ENCODE measurements at places on chromosomes 6 and 20.

- no peak for DNase-seq
Measured at GRCh38 chr20:40258931-40259330, 430.1 kb downstream of the MAFB start.

GRCh38 chr6:144895313-144896278 is 610.5 kb downstream of the UTRN start:
- no peak for DNase-seq

DNA sequence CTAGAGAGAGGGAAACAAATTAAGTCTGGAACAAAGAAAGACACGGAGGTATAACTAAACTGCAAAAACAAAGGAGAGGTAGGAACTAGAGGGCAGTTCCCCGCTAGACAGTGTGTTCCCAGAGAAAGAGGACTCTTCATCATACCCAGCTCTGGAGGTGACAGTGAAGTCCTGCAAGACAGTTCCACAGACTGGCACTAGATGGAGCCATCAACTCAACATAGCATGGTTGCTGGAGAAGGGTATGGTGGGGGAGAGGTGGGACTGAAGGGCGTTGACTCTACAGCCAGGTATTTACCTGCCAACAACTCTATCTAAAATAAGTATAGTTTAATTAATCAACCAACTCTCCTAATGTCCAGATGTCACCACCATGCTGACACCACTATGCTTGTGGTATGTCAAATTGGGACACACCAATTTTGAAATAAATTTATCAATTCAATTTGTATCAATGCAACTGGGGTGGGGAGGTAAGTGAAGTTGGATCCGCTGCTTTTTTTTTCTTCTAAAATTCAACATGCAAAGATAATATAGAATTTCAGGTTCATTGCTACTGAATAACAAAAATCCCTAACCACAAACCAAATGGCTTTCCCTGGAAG is 9.7 kb downstream of the BACH2 start:
- DNase-seq: peak; percentile 74

- DNase-seq: no peak
Measured at GRCh38 chr20:44866703-44867335, 18.7 kb upstream of the YWHAB start.

DNA sequence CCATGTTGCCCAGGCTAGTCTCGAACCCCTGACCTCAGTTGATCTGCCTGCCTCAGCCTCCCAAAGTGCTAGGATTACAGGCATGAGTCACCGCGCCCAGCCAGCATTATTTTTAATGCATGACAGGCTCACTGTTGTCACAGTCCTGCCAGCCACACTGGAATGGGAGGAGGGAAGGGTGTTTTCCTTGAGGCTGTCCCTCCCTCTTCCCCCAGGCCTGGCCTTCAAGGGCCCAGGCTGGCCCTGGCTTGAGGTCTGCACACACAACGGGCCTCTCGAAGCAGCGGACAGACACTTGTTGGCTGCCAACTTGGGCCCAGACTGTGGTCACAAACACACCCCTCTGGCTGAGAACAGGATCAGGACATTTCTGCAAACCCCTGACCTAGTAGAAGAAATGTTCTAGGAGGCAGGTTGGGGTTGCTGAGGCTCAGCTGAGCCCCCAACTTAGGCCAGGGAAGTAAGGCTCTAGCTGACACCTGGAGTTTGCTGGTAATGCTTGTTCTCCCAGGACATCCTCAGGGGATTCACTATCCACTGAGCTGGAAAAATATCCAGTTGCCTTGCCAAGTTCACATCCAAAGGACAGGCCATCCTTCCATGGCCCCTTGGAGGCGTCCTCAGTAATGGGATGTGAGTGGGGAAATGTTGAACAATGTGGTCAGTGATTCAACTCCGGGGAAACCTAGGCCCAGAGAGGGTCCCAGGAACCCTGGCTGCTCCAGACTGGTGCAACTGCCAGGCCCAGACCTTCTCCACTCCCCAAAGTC is 9.9 kb downstream of the SNTA1 start:
- DNase-seq: no peak

DNA sequence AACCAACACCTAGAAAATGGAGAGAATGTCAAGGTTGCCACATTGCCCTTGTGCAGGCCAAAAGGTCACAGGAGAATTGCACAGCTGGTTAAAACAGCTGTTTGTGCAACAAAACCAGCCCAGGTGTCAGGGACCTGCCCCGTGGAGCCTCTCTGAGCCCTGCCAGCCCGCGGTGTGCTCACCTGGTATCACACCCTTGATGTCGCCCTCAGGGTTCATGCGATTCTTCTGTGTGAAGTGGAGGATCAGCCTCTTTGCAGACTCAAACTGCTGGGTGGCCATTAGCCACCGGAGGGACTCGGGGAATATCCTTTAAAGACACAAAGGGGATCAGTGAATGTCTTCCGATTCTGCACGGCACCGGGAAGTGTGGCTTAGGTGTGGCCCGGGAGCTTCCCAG is 39.2 kb downstream of the PSMG4 start:
- no peak for DNase-seq

GRCh38 chr20:51910321-51911050 is 108.2 kb upstream of the SALL4 start:
- peak; percentile 90 for DNase-seq

DNA sequence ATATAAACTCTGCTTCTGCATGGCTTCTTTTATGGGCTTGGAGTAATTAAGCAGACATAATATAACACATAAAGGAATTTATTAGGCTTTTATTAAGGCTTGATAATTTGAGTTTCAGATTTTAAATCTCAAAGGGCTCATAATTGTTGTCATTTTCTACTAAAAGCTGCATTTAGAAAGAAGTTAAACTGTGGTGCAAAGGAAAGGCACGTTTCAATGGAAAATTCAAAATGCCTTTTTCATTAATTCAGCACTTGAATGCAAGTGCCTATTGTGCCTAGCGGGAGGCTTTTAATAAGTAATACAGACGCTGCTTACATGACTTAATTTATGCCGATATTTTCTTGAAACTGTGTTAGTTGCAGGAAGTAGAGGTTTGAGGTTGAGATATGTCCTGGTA is 431.8 kb upstream of the SOX4 start:
- DNase-seq: no peak

DNA sequence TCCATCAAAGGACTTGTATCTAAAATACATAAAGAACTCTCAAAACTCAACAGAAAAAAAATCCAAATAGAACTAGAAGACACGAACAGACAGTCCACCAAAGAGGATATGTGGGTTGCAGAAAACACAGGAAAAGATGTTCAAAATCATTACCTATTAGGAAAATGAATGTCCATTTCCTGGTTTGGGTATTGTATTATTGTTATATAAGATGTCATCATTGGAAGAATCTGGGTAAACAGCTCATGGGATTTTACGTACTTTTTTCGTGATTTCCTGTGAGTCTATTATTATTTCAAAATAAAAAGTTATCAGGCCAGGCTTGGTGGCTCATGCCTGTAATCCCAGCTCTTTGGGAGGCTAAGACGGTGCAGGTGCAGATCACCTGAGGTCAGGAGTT is 9.2 kb upstream of the PI16 start:
- no peak for DNase-seq

- peak; percentile 65 for DNase-seq
Measured at GRCh38 chr6:144581812-144582537, 296.8 kb downstream of the UTRN start.

GRCh38 chr20:63533871-63534393 is 3.2 kb downstream of the PTK6 start:
- no peak for DNase-seq

GRCh38 chr20:49945701-49946477 is 9.7 kb downstream of the RNF114 start:
- DNase-seq: no peak

DNA sequence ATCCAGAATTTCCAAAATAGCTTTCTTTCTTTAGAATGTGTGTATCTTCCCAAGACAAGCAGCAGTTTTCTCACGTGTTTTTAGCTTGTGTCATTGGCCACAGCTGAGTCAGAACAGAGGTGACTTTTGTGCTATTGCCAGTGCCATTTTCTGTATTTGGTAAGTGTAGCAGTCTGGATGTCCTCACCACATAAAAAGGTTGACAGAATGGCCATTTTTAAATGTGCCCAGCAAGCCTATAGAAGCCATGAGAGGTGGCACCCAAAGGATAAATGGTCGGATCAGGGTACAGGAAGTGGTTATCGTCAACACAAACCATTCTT is 269.5 kb upstream of the HSF2 start:
- no peak for DNase-seq
